Glomerular endothelial cell (primary cell): ENCODE measurements at places on chromosomes 7 and 10. TPM values are rescaled to one million over a fixed set of nuclear protein-coding genes. Genes with fewer than 3 reads are reported as not detected.

The CRTAC1 gene
- total RNA-seq, result 0.92 and 1.6 TPM in 2 replicates

The RADIL gene
- 2.9 and 3.4 TPM in 2 replicates for total RNA-seq

The ITGA8 gene
- 2.1 and 9.5 TPM in 2 replicates for total RNA-seq

The MINDY4 gene
- 5.4 and 6.7 TPM in 2 replicates for total RNA-seq

The FOXI2 gene
- not detected in 2 replicates for total RNA-seq

The SAP25 gene
- total RNA-seq, result 0.29 and 1.8 TPM in 2 replicates

The FAM241B gene
- total RNA-seq, result 1.6 and 1.8 TPM in 2 replicates

The RNF148 gene
- total RNA-seq, result 1.2 TPM in 1 of 2 replicates, not detected in the other

The TAS2R4 gene
- 0.29 and 0.58 TPM in 2 replicates for total RNA-seq
